ENCODE measurements at places on chromosomes 3 and 15.
A peak's percentile ranks its signal among the peaks of the same experiment; 100 is the strongest.

DNA sequence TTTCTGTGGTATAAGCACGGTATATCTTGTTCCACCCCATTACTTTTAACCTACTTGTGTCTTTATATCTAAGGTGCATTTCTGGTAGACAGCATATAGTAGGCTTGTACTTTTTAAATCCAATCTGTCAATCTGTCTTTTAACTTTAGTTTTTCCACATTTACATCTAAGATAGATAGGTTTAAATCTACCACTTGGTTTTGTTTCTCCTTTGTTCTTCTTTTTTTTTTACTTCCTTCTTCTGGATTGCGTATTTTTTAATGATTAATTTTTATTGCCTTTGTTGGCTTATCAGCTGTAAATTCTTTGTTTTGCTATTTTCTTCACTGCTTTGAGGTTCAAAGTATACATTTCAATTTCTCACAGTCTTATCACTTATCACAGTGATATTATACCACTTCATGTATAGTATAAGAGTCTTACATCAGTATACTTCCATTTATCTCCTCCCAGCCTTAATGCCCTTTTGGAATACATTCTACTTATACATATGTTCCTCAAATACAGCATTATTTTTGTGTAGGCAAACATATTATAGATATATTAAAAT is 31.0 kb downstream of the IQCB1 start:
- DNase-seq: no peak

DNA sequence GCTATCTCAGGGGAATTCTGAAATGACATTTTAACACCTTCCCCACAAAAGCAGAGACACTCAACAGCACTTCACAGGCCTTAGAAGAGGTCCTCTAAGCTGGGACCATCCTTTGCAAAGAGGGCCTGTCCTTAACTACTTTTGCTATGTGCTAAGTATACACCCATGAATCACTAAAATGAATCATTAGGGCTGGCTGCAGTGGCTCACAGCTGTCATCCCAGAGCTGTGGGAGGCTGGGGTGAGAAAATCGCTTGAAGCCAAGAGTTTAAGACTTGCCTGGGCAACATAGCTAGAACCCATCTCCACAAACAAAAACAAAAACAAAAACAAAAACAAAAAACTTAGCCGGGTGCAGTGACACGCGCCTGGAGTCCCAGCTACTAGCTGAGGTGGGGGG is 53.9 kb upstream of the MELTF start:
- peak; percentile 63 for DNase-seq

GRCh38 chr15:36724905-36725304 is 145.5 kb downstream of the CDIN1 start:
- no peak for DNase-seq

DNA sequence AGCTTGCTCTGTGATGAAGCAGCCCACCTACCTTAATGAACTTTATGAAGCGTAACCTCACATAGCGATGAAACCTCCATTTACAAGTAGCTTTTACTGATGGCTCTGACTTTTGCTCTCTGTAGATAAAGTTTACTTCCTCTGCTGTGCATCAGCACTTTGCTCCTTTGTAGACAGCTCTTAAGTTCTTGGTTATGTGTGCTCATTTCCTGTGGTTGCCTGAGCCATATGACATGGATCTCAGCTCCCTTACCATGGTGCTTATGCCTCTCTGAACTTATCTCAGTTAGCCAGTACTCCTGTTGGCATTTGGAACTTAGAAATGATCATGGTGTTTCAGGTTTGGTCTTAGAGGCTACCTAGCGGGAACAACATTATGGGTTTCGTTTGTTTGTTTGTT is 7.8 kb downstream of the MFSD1 start:
- no peak for DNase-seq

DNA sequence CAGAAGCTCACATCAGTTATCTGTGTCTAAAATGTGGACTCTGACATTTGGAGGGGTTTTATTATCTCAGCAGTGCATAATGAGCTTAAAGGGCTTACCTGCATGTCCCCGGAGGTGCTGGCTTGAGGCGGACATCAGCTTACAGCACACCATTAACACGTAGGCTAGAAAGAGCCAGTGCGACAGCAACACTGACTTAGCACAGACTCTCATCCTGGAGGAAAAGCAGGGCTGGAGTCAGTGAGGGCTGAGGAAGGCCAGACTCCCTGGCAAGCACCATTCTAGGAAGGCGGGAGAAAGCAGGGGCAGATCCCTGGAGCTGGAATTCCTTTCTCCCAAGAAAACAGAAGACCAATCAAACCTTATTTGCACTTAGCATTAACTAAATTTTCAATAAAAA is 51.7 kb downstream of the TAFA4 start:
- no peak for DNase-seq

- DNase-seq: no peak
Measured at GRCh38 chr3:11382146-11382745, 110.0 kb downstream of the ATG7 start.

DNA sequence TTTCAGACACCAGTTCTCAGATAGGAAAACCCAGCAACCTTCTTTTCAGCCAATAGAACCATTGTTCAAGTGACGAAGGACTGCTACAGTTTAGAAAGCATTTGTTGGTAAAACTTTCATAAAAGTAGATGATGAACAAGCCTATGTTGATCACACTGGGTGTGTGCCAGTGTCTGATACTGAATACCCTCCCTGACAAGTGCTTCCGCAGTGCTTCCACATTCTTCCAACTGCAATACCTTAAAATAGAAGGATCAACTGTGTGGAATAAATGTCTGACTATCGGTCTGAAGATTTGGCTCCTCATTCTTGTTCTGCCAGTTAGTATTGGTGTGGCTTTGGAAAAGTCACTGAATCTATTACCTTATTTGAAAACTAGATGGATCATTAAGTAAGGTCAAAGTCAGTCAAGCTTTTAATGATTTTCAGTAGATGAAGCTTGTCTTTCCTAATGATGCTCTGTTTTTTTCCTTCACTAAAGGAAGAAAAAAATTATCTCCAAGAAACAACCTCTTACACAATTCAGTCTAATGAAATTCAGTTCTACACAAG is 479.4 kb upstream of the CBLB start:
- DNase-seq: no peak

All from activated CD4-positive, alpha-beta T cell treated with anti-CD3 and anti-CD28 coated beads for 48 hours (primary cell).